Gastrocnemius medialis (tissue), 4 donors: ENCODE measurements at places on chromosomes 2 and 18. TPM values are rescaled to one million over a fixed set of nuclear protein-coding genes. Genes with fewer than 3 reads are reported as not detected.

The ZSWIM2 gene
- not detected for total RNA-seq

The LONRF2 gene
- total RNA-seq, result 7.6 TPM

The MBP gene
- 55.0 TPM for total RNA-seq

The CFC1 gene
- not detected for total RNA-seq

The ANKRD53 gene
- total RNA-seq, result not detected

The IL18R1 gene
- total RNA-seq, result 2.8 TPM

The TDRD15 gene
- 0.68 TPM for total RNA-seq

The GRHL1 gene
- 0.97 TPM for total RNA-seq

The ATOH8 gene
- total RNA-seq, result 266 TPM

GRCh38 chr18:21117409-21118131, 6.0 kb upstream of the ROCK1 start:
- H3K4me3 ChIP-seq, result no peak overlapping the region
- H3K36me3 ChIP-seq, result no peaks in the 10 kb centered on the region
- peaks cover 5% of the 10 kb centered on the region for H3K4me1 ChIP-seq
- no peak for DNase-seq
- H3K27me3 ChIP-seq, result no peaks in the 10 kb centered on the region
- peak overlapping the region; percentile 60 for H3K27ac ChIP-seq

DNA sequence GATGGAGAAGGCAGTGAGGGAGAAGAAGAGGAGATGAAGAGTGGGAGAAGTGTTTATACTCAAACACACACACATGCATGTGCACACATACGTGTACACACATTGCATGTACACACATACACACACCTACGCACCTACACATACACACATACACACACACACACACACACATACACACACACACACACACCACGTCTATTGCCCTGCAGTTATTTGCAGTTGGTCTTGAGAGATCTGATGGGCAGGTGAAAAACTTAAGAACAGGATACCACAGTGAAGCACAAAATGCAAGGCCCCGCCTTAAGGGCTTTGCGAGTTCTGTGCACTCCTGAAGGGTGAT, 190.2 kb downstream of the MYCN start:
- no peaks in the 10 kb centered on the region for H3K4me1 ChIP-seq
- no peak overlapping the region for H3K4me3 ChIP-seq
- no peak overlapping the region for H3K27ac ChIP-seq
- H3K27me3 ChIP-seq, result no peaks in the 10 kb centered on the region
- no peak for DNase-seq
- no peaks in the 10 kb centered on the region for H3K36me3 ChIP-seq

- peak; percentile 16 for DNase-seq
- no peaks in the 10 kb centered on the region for H3K27me3 ChIP-seq
- no peak overlapping the region for H3K27ac ChIP-seq
- H3K4me3 ChIP-seq, result no peak overlapping the region
- no peaks in the 10 kb centered on the region for H3K36me3 ChIP-seq
- H3K4me1 ChIP-seq, result no peaks in the 10 kb centered on the region
Observed at GRCh38 chr2:66000901-66001300, 434.0 kb upstream of the MEIS1 start.

GRCh38 chr2:118634876-118635275, 212.6 kb downstream of the EN1 start:
- H3K36me3 ChIP-seq, result no peaks in the 10 kb centered on the region
- DNase-seq, result no peak
- H3K27me3 ChIP-seq, result no peaks in the 10 kb centered on the region
- H3K4me1 ChIP-seq, result no peaks in the 10 kb centered on the region
- H3K27ac ChIP-seq, result no peak overlapping the region

GRCh38 chr2:225494100-225494459, 94.6 kb downstream of the NYAP2 start:
- H3K27me3 ChIP-seq, result no peaks in the 10 kb centered on the region
- H3K36me3 ChIP-seq, result no peaks in the 10 kb centered on the region
- no peak overlapping the region for H3K27ac ChIP-seq
- H3K4me3 ChIP-seq, result no peak overlapping the region
- no peak for DNase-seq
- no peaks in the 10 kb centered on the region for H3K4me1 ChIP-seq

DNA sequence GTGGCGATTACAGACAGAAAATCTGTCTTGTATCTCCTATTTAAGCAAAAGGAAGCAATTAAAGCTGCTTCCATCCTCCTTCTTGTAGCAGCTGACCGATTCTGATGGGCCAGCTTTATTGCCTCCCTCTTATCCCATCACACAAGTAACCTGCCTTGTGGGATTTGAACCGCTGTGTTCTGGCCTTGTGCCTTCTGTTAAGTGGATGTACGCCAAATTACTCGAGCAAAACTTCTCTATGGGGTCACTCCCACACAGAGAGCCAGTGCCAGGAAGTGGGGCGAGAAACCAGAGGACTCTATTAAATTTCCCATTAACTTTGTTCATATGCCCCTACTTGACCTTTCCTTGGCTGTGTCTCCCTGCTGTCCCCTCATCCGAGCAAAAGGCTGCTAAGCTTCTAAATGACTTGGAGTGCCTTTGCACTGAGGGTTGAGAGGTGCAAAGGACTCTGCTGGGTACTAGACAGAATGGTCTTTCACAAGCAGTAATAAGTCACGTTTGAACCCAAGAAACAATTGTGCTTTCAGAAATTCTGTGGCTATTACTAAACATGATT, 672.5 kb downstream of the MBD2 start:
- no peaks in the 10 kb centered on the region for H3K4me1 ChIP-seq
- no peaks in the 10 kb centered on the region for H3K36me3 ChIP-seq
- DNase-seq, result no peak
- H3K27ac ChIP-seq, result no peak overlapping the region
- H3K4me3 ChIP-seq, result no peak overlapping the region

DNA sequence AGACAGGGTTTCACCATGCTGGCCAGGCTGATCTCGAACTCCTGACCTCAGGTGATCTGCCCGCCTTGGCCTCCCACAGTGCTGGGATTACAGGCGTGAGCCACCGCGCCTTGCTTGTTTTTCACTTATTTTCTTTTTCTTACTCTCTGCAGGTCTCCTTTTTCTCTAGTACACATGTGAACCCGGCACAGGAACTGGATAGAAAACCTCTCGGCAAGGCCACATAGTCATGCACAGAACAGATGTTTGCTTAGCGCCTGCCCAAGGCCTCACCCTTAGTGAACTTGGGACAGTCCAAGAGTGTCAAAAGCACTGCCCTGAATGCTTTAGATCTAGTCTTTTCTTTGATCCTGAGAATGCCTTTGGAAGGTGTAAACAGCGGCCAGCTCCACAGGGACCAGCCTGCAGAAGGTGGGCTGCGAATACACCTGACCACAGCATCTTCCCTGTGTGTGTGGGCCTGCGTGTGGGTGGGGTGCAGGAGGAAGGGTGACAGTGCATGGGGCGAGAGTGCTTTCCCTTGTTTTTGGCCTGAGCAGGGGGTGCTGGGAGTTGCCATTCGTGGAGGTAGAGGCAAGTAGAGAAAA, 27.0 kb downstream of the IMPA2 start:
- H3K36me3 ChIP-seq, result peaks cover 40% of the 10 kb centered on the region
- no peaks in the 10 kb centered on the region for H3K27me3 ChIP-seq
- peak; percentile 3 for DNase-seq
- H3K4me3 ChIP-seq, result no peak overlapping the region

DNA sequence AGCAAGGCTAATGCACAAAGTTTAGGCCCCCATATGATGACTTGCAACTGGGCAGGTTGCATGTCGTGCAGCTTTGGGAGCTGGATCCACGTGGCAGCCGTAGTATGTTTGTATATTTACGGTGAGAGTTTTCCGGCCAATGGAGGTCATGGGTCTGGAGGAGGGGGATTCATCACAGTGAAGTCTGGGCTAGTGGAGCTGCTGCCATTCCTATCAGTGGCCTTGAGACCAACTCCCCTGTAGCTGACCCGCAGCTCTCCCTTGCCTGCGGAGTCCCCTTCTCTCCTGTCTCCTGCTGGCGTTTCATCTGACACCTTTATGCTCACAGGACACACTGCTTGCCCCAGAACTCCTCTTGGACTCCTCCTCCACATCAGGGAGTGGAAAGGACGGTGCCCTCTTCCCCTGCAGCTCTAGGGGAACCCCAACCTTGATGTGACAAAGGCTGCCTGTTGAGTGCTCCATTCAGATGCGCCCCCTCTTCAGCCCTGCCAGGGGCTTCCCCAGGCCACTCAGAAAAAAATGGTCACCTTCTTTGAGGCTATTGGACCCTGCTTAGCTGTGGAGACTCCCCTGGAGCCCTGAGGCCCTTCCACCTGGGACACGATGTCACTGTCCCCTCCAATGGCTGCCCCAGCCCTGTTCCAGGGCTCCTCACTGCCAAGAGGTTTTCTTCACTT, 121.7 kb downstream of the PXDN start:
- DNase-seq, result no peak
- no peaks in the 10 kb centered on the region for H3K36me3 ChIP-seq
- H3K27me3 ChIP-seq, result peaks cover 3% of the 10 kb centered on the region
- no peaks in the 10 kb centered on the region for H3K4me1 ChIP-seq

GRCh38 chr18:8820396-8821082, 115.2 kb downstream of the MTCL1 start:
- H3K4me3 ChIP-seq, result no peak overlapping the region
- no peak overlapping the region for H3K27ac ChIP-seq
- no peak for DNase-seq
- no peaks in the 10 kb centered on the region for H3K27me3 ChIP-seq

DNA sequence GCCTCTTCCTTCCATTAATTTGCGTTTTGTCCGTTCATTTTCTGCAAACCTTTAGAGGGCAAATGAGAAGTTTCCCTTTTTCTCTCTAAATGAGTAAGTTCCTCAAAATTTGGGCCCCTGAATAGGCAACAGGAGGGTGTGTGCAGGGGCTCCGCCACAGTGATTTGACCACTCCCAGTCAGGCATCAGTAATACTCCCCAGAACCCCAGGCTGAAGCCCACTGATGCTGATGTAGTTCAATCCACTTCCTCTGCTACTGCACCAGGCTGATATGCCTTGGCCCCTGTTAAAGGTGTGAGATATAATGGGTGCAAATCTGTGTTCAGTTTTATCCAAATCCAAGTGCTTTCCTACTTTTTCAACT, 1150.0 kb downstream of the RPIA start:
- no peaks in the 10 kb centered on the region for H3K4me1 ChIP-seq
- no peaks in the 10 kb centered on the region for H3K27me3 ChIP-seq

DNA sequence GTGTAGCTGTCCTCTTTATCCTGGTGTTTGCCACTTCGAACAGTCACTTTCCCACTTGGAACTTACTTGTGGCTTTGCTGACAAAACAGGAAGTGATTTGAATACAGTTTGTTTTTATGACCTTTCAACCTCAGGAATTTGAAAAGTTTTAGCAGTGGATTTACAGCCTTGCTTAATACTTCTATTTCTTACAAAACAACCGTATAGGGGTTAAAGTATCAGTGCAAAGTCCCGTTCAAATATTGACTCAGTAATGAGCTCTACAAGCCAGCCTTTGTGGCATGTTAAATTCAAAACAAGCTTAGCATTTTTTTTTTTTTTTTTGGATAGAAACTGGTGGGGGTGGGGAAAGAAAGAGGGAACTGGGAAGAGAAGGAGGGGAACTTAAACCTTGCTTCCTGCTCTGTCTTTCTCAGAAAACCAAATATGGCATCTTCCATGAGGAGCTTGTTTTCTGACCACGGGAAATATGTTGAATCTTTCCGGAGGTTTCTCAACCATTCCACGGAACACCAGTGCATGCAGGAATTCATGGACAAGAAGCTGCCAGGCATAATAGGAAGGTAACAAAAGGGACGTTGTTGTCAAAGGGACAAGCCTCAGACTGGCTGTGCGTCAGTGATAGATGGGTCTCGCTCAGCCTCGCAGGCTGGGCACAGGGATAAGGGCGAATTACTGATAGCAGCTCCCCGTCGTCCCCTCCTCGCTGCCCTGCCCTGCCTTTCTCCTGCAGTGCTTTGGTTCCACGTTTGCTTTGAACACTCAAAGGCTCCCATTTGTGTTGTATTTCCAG, at the start of gene HNMT:
TSS of gene HNMT (plus strand) at position 408 of the 793 bp plus-strand sequence. CDS start at position 427, 19 bp downstream.
- no peak for DNase-seq
- H3K27me3 ChIP-seq, result no peaks in the 10 kb centered on the region
- peak within 1 kb of the TSS; percentile 40 for H3K4me3 ChIP-seq
- H3K27ac ChIP-seq, result peak within 1 kb of the TSS; percentile 63
- H3K4me1 ChIP-seq, result peaks cover 1% of the 10 kb centered on the region
- no peaks in the 10 kb centered on the region for H3K36me3 ChIP-seq

DNA sequence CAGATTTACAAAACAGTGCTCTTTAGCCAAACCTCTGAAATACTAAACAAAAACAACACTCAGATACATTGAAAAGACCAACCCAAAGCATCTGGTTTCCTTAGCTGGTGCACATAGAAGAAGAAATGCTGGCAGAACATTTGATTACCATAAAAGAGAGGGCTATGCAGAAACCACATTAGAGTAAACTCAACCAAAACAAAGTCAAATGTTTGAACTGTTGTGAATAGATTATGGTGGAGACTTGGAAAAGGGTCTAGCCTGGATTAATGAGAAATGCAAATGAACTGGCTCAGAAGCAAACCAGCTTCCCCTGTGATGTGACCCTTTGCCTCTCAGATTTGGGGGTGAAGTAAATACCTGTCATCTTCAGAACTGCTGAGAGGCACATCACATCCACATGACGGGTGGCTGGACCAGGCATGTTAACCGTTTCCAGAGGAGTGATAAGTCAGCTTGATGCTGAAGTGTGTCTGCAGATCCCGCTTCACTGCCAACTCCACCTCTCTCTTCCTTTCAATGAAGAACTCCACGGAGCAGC, 153.0 kb downstream of the NRP2 start:
- no peaks in the 10 kb centered on the region for H3K27me3 ChIP-seq
- no peaks in the 10 kb centered on the region for H3K36me3 ChIP-seq
- no peaks in the 10 kb centered on the region for H3K4me1 ChIP-seq
- no peak for DNase-seq
- H3K27ac ChIP-seq, result no peak overlapping the region

GRCh38 chr2:168730344-168730743, 72.1 kb upstream of the NOSTRIN start:
- no peak overlapping the region for H3K27ac ChIP-seq
- H3K36me3 ChIP-seq, result no peaks in the 10 kb centered on the region
- H3K4me3 ChIP-seq, result no peak overlapping the region
- peaks cover 23% of the 10 kb centered on the region for H3K4me1 ChIP-seq
- DNase-seq, result no peak
- H3K27me3 ChIP-seq, result no peaks in the 10 kb centered on the region

- H3K27ac ChIP-seq, result peak overlapping the region; percentile 7
- H3K4me3 ChIP-seq, result no peak overlapping the region
- H3K27me3 ChIP-seq, result no peaks in the 10 kb centered on the region
- no peaks in the 10 kb centered on the region for H3K36me3 ChIP-seq
Observed at GRCh38 chr2:88613921-88614320, 13.3 kb downstream of the EIF2AK3 start.
